ENCODE measurements at places on chromosomes 3 and 15.
A peak's percentile ranks its signal among the peaks of the same experiment; 100 is the strongest.

DNA sequence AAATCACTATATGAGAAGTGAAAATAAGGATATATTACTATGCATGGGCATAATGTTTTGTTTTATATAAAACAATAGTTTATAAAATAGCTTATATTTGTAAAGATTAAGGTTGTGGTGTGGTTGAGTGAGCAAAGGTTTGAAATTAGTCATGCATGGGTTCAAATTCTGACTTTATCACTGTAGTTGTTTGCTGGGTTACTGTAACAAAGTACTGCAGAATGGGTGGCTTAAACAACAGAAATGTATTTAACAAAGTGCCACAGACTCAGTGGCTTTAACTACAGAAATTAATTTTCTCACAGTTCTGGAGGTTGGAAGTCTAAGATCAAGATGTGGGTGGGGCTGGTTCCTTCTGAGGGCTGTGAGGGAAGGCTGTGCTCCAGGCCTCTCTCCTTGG lies 184.8 kb upstream of the THRB start:
- no peak for DNase-seq

GRCh38 chr3:119748991-119749390 lies 32.9 kb upstream of the NR1I2 start:
- DNase-seq, result no peak

DNA sequence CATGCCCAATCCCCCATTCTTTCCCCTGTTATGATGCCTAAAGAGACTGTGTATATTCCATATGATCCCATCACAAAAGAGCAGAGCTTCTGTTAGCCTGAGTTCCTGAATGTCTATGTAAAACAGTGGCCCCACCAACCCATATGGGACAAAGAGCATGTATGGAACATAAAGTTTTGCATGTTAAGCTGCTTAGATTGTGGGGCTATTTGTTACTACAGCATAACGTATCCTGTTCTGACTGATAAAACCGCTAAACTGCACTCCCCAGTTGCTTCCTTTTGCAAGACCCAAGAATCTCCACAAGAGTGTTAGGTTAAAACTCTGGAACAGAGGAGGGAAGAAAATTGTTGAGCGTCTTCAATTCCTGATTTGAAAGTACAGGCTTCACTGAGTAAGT lies 154.8 kb downstream of the ALDH1A2 start:
- no peak for DNase-seq

- no peak for DNase-seq
Observed at GRCh38 chr3:150744041-150744918, 18.7 kb downstream of the SIAH2 start.

GRCh38 chr3:77091809-77092208 lies 51.9 kb downstream of the ROBO2 start:
- no peak for DNase-seq

GRCh38 chr15:67067930-67068551 lies 2.6 kb downstream of the SMAD3 start:
- peak; percentile 71 for DNase-seq

GRCh38 chr3:61030469-61031035 lies 220.7 kb downstream of the FHIT start:
- DNase-seq, result no peak

DNA sequence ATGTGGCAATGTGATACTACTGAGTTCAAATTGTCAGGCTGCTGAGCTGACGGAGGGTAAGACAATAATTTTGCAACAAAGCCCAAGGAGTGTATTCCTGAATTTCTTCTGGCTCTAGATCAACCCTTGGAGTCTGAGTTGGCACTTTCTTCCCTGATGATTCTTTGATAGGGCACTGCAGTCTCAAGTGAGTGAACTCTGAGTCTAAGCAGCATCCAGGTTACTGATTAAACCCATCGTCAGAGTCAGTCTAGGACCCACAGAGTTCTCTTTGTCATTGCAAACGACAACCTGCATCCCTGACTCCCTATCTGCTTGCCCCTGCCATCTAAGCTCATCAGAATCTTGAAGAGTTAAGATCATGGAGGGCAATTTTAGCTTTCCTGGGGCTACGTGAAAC lies 58.6 kb downstream of the MME start:
- no peak for DNase-seq

GRCh38 chr3:190092250-190092649 lies 28.4 kb downstream of the P3H2 start:
- peak; percentile 90 for DNase-seq

- peak; percentile 99 for DNase-seq
Observed at GRCh38 chr3:160449636-160450598, at the start of gene TRIM59. TSS of gene TRIM59 (minus strand) at chr3:160449786. CDS start at chr3:160439183, 10,603 bp downstream.

DNA sequence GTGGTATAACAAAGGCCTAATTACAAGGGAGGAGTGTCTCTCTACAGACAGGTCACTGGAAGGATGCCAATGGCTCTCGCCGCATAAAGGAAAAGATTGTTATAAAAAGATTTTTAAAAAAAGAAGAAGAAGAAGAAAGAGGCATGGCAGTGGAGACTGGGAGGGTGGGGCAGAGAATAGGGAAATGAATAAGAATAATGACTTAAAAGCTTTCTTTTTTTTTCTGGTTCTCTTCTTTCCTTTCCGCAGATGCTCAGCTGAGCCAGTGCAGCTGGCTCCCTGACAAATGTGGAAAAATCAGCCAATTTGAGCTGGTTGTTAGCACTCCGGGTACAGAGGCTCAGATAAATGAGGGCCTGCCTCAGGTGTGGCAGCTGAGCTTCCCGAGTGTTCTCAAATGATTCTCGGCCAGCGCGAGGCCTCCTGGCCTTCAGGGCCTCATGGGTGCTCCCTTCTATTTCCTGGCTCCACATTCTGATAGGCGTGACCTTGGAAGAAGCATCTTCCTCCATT lies 234.1 kb downstream of the RORA start:
- peak; percentile 12 for DNase-seq

- DNase-seq, result no peak
Observed at GRCh38 chr15:74274470-74275038, 38.4 kb downstream of the CCDC33 start.

DNA sequence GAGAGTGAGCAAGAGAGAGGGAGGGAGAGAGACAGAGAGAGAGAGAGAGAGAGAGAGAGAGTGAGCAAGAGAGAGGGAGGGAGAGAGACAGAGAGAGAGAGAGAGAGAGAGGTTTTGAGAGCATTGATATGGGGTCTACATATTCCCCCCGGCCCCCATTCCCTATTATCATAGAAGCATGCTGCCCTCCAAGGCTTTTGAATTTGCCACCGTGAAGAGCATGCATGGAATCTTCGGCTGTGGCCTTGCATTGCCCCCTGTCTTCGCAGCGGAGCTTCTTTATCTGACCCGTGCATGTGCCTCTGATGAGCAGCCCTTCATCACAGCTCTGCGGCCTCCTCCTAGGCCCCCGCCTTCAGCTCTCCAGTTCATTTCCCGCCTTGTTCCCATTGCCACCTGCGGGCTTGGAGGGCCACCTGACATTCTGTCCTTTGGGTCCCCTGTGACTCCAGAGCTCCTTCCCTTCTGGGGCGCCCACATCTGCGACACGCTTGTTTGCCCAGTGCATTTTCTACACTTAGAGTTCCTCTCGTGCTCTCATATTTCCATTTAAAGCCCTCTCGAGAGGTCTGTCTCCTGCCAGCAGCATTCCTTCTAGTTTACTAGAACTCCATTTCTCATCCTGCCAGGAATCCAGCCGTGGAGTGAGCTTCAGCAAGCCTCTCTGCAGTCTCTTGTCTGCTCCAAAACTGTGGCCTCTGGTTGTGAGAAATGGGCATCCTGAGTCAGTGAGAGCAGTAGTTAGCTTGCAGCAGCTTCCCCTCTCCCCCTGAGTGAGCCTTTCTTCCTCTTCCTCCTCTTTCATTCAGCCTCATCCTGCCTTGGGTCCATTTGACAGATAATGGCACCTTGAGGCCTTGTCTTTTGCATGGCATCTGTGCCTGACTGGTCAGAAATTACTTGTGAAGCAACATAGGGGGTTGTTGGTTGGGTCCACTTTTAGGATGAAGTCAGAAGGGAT lies 25.3 kb downstream of the LPP start:
- DNase-seq, result no peak

GRCh38 chr3:9435316-9435715 lies 37.9 kb downstream of the SETD5 start:
- DNase-seq, result no peak

- no peak for DNase-seq
Observed at GRCh38 chr15:34481370-34481769, 43.8 kb upstream of the GOLGA8A start.

- peak; percentile 13 for DNase-seq
Observed at GRCh38 chr15:89912145-89912673, 543 bp downstream of the ARPIN start.

- peak; percentile 91 for DNase-seq
Observed at GRCh38 chr15:98076021-98076816, 115.7 kb downstream of the ARRDC4 start.

DNA sequence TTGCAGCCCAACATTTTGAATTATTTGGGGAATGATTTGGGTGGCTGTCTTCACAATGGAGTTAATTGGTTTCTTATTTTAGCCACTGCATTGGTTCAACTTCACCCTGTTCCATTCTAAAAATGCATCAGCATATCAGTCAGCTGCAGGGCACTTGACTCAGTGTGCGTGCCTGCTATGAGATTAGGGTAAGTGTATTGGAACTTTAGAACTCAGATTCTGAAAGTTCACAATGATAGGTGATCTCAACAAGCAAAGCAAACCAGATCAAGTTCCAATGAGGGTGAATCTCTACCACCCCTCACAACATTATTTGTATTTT lies 265.0 kb downstream of the ZPLD1 start:
- DNase-seq, result no peak

- peak; percentile 61 for DNase-seq
Observed at GRCh38 chr3:46135475-46135874, 72.6 kb downstream of the CCR1 start.

DNA sequence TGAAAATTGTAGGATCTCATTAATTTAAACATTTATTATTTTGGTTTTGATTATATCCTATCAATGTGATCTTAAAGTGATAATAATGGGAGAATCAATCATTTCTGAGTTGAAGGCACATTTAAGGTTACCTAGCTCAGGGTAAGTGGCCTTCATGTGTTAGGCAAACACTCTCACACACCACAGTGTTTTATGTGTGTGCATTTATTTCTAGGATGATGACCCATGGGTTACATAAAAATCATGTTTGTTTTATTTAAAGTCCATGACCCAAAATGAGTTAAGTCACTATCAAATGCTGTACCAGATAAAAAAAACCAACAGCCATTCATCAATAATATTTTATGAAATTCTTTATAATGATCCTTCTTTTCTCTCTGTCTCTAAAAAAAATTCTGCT lies 520.8 kb downstream of the GRM7 start:
- no peak for DNase-seq

DNA sequence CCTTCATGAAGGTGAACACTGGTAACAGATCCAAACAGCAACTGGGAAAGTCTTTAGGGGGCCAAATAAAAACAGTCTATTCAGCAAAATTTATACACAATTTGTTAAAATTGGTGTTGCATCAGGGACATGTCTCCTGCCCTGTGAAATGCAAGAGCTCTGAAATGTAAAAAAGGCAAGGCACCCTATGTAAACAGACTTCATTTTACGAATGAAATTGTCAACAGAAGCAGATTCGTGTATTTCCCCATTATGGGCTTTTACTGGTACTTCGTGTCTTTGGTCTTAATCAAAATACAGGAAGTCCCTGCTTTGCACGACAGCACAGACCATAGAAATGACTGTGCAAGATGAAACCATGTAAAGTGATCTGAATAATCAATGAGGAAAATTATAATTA lies 127.3 kb upstream of the THBS1 start:
- DNase-seq, result peak; percentile 89
